ENCODE measurements at places on chromosomes 4 and X.

GRCh38 chr4:167102475-167102874 lies 131.8 kb downstream of the SPOCK3 start:
- no peak for DNase-seq

DNA sequence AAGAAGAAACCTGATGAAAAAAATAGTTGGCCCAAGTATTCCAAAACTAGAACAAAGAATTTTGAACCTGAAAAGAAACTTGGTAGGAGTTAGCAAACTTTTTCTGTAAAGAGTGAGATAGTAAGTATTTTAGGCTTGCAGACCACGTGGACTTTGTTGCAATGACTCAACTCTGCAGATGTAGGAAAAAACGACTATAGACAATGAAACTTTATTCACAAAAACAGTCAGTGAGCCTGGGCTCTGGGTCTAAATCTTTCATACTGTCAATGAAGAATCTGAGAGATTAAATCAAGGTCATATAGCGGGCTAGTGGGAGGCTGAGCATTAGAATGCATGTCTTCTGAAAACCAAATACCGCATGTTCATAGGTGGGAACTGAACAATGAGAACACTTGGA lies 23.0 kb downstream of the SH3D19 start:
- DNase-seq: no peak

GRCh38 chr4:142447009-142447408 lies 399.1 kb downstream of the INPP4B start:
- no peak for DNase-seq

DNA sequence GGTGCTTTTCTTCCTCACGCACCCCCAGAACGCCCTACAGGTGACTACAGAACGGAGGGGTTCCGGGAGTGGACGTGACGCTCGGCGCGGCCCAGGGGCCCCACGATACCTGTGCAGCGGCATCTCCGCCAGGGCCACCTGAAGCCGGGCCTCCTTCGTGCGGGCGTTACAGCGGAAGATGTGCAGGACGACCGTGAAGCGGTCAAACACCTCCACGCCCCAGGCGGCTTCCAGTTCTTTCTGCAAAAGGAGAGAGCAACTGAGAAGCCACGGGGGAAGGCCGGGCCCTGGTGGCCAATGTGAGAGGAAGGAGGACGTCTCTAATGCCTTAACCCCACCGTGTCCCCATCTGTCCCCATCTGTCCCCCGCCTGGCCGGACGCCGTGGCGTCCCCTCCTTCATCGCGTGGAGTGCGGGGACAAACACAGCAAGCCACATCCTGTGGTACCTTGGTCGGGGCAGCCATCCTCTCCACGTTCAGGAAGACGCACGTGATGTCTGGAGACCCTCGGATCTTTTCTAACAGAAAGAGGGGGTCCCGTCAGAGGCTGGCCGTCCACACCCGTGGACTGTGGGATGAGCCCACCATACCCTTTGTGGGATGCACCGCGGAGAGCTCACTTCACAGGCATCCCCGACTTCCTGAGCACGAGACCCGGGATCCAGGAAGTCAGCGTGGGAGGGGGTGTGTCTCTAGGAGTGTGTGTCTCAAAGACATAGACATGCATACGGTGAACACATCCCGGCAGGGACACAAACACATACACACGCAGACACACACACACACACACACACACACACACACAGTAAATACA lies 3.6 kb downstream of the GTPBP6 start:
- no peak for DNase-seq

DNA sequence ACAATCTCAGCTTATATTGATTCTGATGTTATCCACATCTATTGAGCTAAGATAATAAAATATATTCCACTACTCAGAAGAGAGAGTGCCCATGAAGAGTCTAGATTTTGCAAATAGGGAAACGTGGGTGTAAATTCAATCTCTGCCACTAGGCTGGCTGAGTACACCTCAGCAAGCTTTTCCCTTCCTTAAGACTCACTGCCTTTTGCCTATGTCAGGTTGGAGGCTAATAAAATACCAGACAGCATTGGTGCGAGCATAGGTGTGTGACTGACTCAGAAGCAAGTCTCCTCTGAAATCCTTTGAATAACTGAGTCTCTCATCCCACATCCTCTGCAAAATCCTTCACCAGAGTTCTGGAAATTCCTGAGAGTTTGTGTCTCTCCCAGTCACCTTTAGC lies 405.4 kb upstream of the CPEB2 start:
- DNase-seq: no peak

DNA sequence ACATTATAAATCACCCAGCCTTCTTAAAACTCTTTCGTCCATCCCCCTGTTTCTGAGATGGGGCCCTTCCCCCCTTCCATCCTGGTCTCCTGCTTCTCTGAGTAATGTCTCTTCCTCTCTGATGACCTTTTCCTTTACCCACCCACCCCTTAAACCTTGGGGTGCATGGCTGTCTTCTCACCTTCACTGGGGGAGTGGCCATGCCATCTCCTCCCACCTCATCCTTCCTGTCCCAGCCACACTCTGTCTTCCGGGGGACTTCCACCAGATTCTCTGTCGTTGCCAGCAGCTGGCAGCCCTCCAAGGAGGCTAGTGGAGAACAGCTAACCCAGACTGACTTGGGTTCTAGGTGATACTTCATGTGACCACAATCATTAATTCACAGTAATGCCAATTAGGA lies 83.2 kb upstream of the SCML1 start:
- no peak for DNase-seq

- DNase-seq: no peak
Observed at GRCh38 chr4:139563515-139563914, 7.5 kb upstream of the SETD7 start.

DNA sequence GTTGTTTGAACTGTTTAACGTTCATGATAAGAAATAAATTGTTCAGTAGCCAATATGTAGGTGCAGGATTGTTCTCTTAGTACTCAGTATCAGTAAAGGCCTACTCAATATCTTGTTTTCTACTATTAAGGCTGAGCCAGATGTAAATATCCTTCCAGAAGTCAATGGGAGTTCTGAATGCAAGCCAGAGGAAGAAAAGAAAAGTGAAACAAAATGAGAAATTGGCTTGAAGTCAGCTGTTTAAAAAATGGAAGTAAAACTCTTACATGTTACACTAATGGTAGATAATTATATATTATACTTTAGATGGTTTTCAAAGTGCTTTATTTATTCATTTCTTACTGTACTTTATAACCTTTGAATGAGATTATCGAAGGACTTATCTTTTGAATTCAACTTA lies 1417.9 kb downstream of the ADGRL3 start:
- DNase-seq: no peak

Measured in NCI-H774 (cell line).